Hypothalamus (tissue), 51 donors: ENCODE measurements at places on chromosomes 1 and 21.

DNA sequence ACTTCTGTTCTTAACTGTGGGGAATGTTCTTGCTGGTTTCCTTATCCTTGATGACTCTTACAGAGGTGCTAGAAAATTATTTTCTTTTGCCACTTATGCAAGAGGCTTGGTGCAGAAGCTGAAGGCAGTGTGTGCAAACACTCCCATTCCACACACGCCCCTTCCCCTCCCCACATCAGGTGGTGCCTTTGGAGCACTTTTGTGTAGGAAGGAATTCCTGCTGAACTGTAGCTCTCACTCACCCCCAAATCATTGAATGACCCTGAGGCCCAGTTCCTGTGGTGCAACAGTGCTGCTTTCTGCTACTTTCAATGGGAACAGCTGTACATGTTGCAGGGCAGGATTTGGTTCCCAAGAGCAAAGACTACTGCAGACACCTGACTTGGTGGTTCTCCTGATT, 101.8 kb downstream of the CD247 start:
- DNase-seq: no peak

GRCh38 chr1:154208677-154209388, 2.7 kb upstream of the CFAP141 start:
- no peak for DNase-seq

GRCh38 chr1:35773711-35774110, 3.9 kb upstream of the CLSPN start:
- DNase-seq: no peak

- DNase-seq: no peak
These were observed 2.5 kb upstream of the DUSP23 start for GRCh38 chr1:159778266-159778665.

DNA sequence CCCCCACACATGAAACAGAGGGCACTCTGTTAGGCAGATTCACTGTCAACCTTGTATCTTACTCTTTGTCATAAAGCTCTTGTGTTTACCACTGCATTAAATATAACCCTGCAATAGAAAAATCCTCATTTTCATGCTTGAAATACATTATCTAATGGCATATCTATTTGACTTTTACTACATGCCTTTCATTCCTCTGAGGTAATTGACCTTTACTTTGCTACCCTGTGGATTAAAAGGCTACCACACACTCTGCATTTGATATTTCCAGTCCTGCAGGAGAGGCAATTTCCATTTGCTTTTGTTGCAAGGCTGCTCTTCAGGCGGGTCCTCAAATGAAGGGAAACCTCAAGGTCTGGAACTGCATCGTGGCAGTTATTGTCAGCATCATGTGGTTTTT, 238.0 kb downstream of the NTNG1 start:
- no peak for DNase-seq

- DNase-seq: no peak
These were observed 40.7 kb upstream of the EYA3 start for GRCh38 chr1:28129150-28129549.

GRCh38 chr1:54218883-54219687, 19.1 kb downstream of the MRPL37 start:
- DNase-seq: peak; percentile 13
